ENCODE measurements at places on chromosomes 11 and 22.

DNA sequence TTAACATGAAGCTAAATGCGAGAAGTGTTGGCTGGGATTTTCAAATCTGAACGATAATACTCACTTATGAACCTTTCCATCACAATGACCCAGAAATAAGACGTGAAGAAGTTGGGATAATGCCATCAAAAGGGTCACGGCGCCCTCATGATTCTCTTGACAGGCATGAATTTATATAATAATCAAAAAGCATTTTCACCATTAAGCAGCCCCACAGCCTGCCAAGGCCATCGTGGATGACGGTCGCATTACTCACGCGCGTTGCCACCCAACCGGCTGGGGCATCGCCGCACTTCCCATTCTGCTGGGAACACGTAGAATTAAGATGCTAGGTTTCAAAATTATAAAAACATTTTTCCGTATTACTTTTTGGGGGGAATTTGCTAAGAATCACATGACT, 18.9 kb upstream of the GAL start:
- no peak for DNase-seq

- no peak for DNase-seq
These were observed 14.5 kb downstream of the ATG16L2 start for GRCh38 chr11:72828692-72829101.

DNA sequence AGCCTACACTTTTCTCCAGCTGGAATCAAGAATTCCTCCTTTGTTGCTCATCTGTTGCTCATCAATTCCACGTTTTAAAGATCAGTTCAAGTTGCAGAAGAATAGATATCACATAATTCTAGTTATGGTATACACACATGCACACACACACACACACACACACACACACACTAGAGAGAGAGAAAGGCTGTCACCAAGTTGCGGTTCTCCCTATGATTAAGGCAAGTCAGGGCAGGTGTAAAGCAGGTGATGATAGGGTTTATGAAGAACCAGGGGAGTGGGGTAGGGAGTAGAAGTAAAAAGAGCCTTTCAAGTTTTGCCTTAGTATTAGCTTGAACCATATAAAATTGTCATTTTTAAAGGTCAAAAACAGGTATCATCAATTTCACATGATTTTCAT, 31.7 kb upstream of the TMPRSS4 start:
- DNase-seq: no peak

GRCh38 chr11:125627236-125627910, 2.4 kb downstream of the CHEK1 start:
- DNase-seq: no peak

- no peak for DNase-seq
These were observed 566 bp downstream of the DDB1 start for GRCh38 chr11:61332281-61332796.

DNA sequence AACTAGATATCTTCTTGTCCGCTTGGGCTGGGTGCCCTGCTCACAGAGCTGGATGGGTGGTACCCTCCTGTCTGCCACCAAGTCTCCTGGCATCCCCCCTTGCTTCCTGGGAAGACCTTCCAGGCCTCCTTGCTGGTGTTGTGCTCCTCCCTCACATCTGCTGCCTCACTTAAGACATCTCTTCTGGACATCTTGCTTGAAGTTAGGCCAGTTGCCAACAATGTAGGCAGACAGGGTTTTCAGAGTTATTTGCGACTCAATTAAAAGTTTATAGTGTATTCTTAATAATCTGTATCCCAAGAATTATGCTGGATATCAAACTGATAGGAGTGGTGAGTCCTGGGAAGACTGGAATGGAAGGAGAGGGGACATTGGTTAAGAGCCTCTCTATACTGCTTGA, 64.0 kb upstream of the TNRC6B start:
- DNase-seq: no peak

- no peak for DNase-seq
These were observed 131.7 kb downstream of the CEP164 start for GRCh38 chr11:117459123-117459978.

- no peak for DNase-seq
These were observed 6.2 kb downstream of the LDLRAD3 start for GRCh38 chr11:35950082-35950481.
